Stimulated activated CD4-positive, alpha-beta T cell treated with anti-CD3 and anti-CD28 coated beads, Interleukin-4, amount 100 ng/mL, for 24 hours (primary cell): ENCODE measurements at places on chromosomes 1 and 21.

GRCh38 chr1:53395671-53396215, 63.5 kb upstream of the DMRTB1 start:
- DNase-seq: no peak

- DNase-seq: no peak
These were observed 41.4 kb upstream of the TNR start for GRCh38 chr1:175784831-175785230.

GRCh38 chr1:112445596-112445995, 49.6 kb downstream of the CTTNBP2NL start:
- DNase-seq: no peak

DNA sequence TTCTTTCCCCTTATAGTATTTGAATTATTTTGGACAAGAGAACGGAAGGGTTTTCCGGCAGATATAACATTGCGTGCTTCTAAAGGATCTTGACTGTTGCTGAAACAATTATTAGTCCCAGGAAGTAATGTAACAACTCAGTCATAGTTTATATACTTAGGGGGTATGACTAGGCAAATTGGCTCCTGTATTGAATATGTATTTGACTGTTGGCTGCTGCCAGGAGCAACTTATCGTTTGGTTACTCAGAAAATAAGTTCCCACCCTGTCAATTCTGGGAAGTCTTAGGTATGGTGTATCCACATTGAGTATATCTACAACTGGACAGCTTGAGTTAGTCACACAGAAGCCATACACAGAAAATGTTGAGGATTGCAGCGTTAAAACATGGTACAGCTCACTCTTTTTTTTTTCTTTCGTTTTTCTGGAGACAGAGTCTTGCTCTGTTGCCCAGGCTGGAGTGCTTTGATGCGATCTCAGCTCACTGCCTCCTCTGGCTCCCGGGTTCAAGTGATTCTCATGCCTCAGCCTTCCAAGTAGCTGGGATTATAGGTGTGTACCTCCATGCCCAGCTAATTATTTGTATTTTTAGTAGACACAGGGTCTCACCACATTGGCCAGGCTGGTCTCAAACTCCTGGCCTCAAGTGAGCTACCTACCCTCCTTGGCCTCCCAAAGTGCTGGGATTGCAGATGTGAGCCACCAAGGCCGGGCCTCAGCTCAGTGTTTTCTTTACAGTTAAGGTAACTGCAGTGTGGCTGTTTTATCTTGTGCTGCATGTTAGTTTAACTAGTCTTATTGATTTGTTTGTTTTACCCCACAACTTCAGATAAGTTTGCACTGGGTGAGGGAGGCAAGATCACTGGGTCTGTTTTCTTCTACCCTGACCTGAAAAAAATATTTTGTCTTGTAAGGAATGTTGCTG, 10.2 kb downstream of the SMAP2 start:
- no peak for DNase-seq

DNA sequence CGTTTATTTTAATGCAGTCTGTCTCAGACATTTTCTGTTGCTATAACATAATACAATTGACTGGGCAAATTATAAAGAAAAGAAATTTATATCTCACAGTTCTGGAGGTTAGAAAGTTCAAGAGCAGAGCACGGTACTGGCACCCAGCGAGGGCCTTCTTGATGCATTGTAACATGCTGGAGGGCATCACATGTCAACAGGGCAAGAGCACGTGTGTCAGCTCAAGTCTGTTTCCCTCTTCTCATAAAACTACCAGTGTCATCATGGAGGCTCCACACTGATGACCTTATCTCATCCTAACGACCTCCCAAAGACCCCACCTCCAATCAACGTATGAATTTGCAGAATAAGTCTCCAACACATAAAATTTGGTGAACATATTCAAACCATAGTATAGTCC, 90.6 kb upstream of the GRIK1 start:
- no peak for DNase-seq

GRCh38 chr1:116152950-116153691, 41.9 kb downstream of the MAB21L3 start:
- no peak for DNase-seq

DNA sequence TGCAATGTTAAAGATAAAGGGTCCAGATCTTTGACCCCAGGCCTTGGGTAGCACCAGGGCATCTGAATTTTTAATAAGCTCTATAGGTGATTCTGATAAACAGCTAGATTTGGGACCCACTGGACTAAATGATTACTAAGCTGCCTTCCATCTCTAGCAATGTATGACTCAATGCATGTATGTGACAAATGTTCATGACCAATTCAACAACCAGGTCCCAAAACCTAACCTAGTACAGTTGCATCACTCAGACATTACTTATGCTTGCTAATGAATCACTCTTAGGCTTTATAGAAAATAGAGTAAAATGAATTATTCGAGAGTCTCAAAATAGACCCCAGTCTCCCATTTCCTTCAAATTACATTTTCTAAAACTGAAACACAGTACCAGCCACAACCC, 35.5 kb downstream of the RCAN1 start:
- DNase-seq: no peak

GRCh38 chr21:44892095-44892494, 18.6 kb upstream of the PTTG1IP start:
- DNase-seq: no peak

DNA sequence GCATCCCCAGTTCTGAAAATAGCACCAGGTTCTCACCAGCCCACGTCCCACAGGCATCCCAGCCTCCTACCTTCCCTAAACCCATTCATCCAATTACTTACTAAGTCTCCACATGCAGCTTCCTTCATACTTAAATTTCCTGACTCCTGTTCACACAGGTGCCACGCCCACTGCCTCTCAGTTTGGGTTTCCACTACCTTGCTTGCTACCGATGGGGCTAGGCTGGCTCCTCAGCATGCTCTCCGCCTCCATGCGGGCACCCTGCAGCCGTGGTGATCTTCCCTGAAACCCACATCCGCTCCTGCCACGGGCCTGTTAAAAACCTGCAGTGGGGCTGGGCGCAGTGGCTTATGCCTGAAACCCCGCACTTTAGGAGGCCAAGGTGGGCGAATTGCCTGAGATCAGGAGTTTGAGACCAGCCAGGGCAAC, 70.4 kb upstream of the ANGPTL1 start:
- DNase-seq: no peak

DNA sequence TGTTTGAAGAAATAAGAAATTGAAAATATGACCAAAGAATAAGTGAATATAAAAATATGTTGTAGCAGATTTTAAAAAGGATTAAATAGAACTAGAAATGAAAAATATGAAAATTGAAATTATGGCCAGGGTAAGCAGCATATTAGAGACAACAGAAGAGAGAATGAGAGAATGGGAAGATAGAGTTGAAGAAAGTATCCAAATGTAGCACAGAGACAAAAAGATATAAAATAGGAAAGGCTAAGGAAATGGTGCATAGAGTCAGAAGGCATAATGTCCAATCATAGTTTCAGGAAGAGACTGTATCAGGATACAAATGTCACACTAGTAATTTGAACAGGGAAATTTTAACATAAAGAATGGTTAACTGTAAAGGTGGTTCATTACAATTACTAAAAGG, 29.5 kb downstream of the AZIN2 start:
- DNase-seq: no peak

DNA sequence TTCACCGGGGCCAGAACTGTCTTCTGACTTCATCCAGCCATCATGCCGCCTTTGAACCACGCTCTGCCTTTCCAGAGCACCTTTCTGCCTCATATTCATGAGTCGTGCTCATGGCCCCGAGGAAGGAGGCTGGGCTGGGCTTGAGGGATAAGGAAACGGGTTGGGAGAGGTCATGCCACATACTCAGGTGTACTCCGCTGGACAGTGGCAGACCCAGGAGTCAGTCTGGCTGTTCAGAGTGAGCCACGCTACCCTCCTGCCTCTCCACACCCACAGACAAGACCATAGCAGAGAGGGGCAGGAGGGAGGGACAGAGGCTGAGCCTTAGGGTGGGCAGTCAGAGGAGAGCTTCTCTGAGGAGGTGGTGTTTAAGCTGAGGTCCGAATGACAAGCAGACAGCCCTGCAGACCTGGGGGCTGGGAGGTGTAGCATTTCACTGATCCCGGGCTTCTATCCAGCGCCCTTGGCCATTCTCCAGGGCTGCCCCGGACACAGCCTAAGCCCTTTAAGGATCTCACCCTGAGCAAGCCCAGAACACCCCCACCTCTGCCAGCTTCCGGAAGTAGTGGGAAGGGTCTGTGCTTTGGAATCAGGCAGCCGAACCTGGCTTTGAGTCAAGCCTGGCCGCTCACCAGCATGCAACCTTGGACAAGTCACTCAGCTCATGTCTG, 102.3 kb downstream of the LACTBL1 start:
- DNase-seq: no peak

DNA sequence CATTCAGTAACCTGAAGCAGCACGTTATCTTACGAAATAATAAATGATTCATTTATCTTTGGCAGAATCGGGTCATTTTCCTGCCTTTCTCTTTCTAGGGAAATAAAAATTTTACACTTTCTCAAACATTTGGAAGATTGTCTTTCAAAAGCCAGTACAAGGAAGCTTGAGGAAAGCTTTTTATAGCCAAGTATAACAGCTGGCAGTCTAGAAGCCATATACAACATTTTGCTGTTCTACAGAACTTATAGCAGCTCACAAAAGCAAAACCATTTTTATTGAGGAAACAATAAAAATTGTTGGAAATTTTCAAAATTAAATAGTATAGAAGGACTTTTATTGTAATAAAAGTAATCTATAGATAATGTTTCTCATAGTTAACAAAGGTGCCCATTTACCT, 448.6 kb downstream of the SMYD3 start:
- no peak for DNase-seq

DNA sequence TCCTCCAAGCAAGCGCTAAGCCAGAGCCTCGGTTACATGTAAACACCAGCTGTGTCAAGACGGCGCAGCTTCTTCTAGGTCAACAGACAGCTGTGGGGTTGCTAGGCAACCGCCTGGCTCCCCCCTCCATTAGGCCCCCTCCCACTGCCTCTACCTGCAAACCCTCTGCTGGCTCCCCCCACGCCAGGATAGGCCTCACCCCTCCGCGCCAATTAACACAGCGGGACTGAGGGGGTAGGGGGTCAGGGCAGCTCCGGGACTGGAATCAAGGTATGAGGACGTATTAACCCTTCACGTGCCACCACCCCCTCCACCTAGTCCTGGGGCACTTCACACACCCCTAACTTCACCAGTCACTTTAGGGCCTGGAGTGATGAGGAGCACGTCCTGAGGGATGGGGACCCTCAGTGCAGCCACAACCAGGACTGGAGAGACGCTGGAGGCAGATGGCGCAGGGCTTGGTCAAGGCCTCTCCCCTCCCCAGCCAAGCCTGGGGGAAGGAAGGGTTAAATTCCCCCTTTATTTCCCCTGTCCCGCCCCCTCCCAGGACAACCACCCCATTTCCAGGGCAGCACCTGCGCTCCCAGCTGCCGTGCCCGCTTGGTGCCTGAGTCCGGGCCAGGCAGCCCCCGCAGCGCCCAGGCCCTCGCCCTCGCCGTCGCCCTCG, 37.4 kb upstream of the WASF2 start:
- peak; percentile 30 for DNase-seq

DNA sequence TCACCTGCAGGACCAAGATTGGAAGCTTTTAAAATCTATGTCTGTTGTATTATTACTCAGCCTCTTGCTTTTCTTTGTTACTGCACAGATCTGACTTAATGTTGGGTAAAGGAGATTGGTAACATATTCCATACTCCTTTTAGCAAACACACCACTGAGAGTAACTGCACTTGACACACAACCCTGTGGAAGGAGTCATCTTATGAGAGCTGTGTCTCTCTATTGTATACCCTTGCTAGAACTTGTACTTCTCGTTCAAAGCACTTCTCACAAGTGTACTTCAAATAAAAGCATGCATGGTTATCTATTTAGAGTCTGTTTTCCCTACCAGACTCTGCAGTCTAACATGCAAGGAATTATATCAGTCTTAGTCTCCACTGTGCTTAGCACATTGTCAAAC, 813.4 kb downstream of the ADGRL2 start:
- no peak for DNase-seq

DNA sequence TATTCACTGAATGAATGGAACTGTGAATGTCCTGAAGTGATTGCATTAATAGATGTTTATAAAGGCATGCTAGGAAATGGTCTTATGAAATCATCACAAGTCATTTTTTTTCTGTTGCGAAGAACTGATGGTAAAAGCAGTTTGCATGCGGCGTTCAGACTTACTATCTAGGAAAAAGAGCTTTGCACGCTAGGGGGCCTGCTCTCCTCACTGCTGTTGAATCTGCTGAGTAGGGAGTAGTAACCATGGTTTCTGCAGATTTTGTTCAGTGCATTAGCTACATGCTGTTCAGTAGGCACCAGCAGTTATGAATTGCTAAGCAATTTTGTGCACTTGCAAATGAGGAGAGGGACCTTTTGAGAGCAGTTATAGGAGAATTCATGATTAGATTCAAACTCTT, 57.9 kb downstream of the CENPF start:
- no peak for DNase-seq

DNA sequence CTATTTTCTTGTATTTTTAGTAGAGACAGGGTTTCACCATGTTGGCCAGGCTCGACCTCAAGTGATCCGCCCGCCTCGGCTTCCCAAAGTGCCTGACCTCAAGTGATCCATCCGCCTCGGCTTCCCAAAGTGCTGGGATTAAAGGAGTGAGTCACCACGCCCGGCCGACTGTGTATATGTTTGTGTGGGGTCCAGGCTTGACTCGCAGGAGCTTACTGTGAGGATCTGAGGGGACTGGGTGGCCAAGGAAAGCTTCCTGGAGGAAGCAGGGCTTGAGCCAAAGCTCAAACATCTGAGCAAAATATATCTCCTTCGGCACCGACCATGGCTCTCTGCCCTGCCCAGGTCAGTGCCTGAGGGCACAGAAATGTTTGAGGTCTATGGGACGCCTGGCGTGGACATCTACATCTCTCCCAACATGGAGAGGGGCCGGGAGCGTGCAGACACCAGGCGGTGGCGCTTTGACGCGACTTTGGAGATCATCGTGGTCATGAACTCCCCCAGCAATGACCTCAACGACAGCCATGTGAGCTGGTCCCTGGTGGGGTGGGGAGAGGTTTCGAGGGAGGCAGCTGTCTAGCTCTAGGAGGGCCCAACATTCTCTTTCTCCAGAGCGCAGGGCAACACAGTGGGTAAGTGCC, 10.5 kb downstream of the PADI3 start:
- DNase-seq: no peak

DNA sequence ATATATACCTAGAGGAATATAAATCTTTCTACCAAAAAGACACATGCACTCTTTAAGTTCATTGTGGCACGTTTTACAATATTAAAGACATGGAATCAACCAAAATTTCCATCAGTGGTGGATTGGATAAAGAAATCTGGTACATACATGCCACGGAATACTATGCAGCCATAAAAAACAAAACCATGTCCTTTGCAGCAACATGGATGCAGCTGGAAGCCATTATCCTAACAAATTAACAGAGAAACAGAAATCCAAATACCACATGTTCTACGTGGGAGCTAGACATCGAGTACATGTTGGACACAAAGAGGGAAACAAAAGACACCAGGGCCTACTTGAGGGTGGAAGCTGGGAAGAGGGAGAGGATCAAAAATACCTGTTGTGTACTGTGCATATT, 33.0 kb upstream of the B3GALT2 start:
- DNase-seq: no peak

- DNase-seq: no peak
These were observed 38.1 kb downstream of the CD160 start for GRCh38 chr1:145757420-145757819.
